ENCODE measurements at places on chromosomes 5 and 9. TPM values are rescaled to one million over a fixed set of nuclear protein-coding genes. Genes with fewer than 3 reads are reported as not detected.

GRCh38 chr5:59285300-59286016 is 608.1 kb downstream of the PDE4D start:
- DNase-seq: no peak

DNA sequence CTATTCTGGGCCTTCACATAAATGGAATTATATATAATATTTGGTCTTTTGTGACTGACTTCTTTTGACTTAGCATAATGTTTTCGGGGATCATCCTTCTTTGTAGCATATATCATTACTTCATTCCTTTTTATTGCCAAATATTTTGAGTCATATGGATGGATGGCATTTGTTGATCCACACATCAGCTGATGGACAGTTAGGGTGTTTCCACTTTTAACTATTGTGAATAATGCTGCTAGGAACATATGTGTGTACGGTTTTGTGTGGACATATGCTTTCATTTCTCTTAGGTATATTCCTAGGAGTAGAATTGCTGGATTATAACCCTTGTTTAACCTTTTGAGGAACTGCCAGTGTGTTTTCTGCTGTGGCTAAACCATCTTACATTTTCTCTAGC is 249.6 kb downstream of the FANCC start:
- DNase-seq: no peak

- no peak for DNase-seq
Observed at GRCh38 chr9:36548454-36548853, 24.2 kb upstream of the MELK start.

- no peak for DNase-seq
Observed at GRCh38 chr5:144335561-144335960, 164.9 kb downstream of the KCTD16 start.

- peak; percentile 79 for DNase-seq
Observed at GRCh38 chr5:36240779-36241630, 720 bp downstream of the NADK2 start.

GRCh38 chr9:135909371-135909770 is 2.0 kb upstream of the CAMSAP1 start:
- DNase-seq: no peak

DNA sequence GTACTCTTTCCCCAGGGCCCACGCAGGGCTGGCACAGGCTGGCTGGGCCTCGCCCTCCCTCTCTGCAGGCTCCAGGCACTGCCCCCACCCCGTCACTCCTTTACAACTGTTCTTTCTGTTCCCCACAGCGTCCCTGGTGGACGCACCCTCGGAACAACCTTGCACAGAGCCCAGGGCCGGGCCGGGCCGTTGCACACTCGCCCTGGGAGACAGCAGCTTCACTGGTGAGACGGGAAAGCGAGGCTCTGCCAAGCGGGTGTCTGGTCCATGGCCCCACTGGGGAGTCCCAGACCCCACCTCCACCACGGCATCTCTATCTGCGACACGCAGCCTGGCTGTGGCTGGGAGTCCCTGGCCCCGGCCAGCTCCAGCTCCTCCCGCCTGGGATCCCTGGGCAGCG is 18.4 kb upstream of the QSOX2 start:
- DNase-seq: no peak

DNA sequence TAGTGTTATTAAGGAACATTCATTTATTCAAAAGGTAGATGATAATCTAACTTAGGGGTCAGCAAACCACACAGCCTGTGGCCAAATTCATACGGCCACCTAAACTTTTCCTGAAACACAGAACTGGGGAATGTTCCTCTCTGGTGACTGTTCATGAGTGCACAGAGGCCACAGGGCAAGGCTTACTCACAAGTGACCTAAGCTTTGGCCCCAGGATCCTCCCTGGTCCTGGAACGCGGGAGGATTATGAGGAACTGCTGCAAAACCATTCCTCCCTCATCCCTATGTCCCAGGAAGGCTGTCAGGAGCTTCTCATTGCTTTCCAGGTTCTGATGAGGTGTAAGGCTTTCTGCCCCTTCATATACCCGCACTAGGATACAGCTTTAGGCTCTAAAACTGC is 397.6 kb downstream of the SEMA5A start:
- no peak for DNase-seq

DNA sequence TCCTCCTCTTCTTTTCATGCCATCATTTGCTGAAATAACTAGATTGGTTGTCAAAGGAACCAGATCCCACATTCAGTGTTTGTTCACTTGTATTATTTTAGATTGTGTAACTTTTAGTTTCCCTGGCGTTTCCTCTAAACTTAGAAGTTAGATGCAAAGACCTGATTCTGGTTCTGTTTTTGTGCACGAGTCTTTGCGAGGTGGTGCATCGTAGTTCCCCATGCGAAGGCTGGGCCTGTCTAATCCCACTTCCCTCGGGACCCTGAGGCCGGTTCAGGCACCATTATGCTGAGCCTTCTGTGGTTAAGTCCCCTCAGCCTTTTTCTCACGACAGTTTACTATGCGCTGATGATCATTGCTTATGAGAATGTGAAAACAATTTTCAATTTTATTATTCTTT is 219.1 kb upstream of the OTULINL start:
- no peak for DNase-seq

The PHF24 gene
- 0.14 TPM for total RNA-seq

GRCh38 chr5:143248391-143248790 is 155.1 kb downstream of the NR3C1 start:
- no peak for DNase-seq

- DNase-seq: no peak
Observed at GRCh38 chr5:67375606-67376005, 179.0 kb upstream of the CD180 start.

DNA sequence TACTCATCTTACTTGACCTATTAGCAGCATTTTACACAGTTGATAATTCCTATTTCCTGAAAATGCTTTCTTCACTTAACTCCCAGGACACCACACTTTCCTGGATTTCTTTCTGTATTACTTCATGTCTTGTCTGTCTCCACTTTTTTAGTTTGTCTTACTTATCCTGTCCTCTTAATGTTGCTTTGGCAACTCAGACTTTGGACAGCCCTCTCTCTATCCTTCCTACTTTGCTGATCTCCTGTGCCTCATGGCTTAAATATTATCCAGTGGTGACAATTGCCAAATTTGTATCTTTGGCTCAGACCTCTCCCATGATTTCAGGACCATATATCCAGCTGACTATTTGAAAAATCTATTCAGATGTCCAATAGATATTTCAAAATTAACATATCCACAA is 39.8 kb upstream of the NUDT12 start:
- DNase-seq: no peak

All from GM23338 (cell line).